ENCODE measurements at places on chromosomes 2 and 18.

- DNase-seq = no peak
Measured at GRCh38 chr2:39210846-39211245, 32.9 kb downstream of the CDKL4 start.

- DNase-seq = no peak
Measured at GRCh38 chr2:18518116-18519111, 42.0 kb downstream of the RDH14 start.

DNA sequence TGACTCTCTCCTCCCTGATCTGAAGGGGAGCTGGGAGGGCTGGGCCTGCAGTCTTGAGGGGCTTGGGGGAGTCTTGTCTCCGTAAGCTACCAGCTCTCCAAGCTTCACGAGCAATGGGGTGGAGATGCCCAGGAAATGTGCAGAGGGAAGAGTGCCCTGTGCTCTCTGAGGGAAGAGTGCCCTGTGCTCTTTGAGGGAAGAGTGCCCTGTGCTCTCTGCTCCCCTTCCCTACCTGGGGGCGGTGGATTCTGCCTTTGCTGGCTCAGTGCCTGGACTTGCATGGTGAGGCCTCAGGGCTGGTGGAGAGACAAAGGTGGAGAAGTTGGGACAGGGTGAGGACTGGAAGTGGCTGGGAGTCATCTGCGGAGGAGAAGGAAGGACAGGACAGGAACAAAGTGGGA is 72.7 kb downstream of the TWIST2 start:
- DNase-seq = no peak

- DNase-seq = no peak
Measured at GRCh38 chr2:135409436-135409835, 121.6 kb downstream of the ZRANB3 start.

DNA sequence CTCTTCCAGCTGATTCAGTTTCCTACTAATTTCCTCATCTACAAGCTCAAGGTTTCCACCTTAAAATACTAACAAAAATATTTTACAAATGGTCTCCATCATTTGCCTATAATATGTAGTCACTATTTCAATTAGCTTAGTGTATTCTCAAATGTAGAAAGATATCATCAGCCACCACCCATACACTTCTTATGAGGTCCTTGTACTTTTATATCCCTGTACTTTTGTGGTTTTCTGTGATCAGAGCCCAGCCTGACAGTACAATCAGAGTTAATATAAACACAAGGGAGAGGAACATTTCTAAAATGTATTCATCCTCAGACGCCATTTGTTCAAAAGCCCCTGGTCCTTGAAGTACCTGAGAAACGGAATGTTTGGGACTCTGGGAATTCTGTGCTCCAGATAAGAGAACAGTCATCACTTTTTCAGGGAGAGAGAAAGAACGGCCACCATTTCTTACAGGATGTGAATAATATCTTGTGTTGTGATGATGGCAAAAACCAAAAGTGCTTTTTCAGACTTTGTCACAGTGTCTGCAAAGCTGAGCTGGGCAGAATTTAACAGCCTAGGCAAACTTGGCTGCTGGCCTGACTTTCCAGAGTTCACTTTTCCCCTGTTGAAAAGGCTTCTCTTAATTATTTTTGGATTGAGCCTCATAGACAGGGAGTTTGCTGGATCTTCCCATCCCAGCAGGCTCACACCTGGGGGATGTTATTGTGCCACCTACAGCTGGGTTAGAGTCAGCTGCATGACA is 361.7 kb upstream of the ACVR2A start:
- no peak for DNase-seq

- no peak for DNase-seq
Measured at GRCh38 chr2:68454719-68455118, 12.4 kb downstream of the FBXO48 start.

- peak; percentile 75 for DNase-seq
Measured at GRCh38 chr2:231545105-231545902, 15.1 kb upstream of the NMUR1 start.

DNA sequence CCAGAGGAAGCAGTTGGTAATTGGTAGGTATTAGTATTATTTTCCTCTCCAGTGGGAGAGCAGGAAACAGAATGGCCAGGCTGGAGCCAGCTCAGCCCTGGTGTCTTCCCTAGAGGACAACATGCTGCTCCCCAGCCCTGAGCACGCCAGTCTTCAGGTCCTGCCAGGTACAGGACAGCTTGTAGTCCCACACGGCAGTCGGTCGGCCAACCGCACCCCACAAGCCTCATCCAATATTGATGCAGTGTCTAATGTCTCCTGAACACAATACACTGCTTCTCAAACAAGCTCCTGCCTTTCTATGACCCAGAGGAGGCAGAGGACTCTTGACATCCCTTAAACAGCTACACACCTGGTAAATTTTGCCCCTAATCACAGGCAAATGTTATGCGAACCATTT is 71.0 kb upstream of the PPP1CB start:
- DNase-seq = no peak

DNA sequence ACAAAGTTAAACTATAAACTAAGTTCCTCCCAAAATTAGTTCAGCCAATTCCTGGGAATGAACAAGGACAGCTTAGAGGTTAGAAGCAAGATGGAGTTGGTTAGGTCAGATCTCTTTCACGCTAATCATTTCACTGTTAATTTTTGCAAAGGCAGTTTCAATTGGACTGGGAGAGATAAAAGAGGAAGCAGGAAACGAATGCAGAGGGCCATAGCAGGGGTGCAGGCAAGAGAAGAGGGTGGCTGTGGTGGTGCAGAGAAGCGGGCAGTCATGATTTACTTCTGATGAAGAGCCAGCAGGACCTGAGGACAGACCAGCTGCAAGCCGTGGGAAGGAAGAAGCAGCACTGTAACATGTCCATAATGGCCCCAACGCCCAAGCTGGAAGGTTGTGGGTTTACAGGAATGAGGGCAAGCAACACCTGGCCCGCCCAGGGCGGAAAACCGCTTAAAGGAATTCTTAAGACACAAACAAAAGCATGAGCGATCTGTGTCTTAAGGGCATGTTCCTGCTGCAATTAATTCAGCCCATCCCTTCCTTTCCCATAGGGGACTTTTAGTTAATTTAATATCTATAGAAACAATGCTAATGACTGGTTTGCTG is 4.1 kb upstream of the RMP24 start:
- DNase-seq = no peak

GRCh38 chr2:239212929-239213642 is 187.7 kb downstream of the HDAC4 start:
- DNase-seq = no peak

GRCh38 chr18:37698508-37699040 is 133.0 kb upstream of the CELF4 start:
- no peak for DNase-seq

GRCh38 chr2:15412779-15413178 is 148.4 kb downstream of the NBAS start:
- no peak for DNase-seq

DNA sequence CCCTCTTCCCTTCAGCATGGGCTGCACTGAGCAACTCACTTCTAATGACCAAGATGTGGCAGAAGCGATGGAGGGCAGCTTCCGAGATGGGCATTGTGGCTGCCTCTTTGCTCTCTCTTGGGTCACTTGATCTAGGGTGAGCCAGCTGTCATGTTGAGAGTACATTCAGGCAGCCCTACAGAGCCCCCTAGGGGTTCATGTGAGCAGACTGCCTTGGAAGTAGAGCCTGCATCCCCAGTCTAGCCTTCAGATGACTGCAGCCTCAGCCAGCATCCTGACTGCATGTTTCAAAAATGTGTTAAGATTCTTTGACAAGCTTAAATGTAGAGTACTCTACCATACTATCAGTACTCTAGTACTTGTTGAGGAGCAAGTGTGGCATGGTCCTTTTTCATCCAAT is 143.9 kb downstream of the NCK2 start:
- no peak for DNase-seq

- no peak for DNase-seq
Measured at GRCh38 chr2:157375384-157375783, 49.8 kb upstream of the ERMN start.

- DNase-seq = no peak
Measured at GRCh38 chr2:184261331-184261730, 337.0 kb upstream of the ZNF804A start.

DNA sequence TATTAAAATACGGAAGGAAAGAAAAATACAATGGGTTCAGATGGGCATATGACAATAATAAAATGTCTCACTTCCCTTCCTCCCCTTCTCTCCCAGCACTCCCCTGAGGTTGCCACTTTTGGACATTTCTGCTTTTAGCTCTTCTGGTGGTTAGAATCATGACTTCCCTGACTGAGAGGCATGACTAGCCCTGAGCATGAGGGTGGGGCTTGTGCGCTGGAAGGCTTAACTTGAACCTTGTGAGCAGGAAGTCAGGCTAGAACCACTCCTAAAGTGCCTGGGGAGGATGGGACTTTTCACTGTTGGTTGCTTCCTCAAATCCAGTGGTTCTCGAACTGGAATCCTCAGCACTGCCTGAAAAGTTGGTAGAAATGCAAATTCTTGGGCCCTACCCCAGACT is 19.7 kb upstream of the ARHGAP25 start:
- no peak for DNase-seq

DNA sequence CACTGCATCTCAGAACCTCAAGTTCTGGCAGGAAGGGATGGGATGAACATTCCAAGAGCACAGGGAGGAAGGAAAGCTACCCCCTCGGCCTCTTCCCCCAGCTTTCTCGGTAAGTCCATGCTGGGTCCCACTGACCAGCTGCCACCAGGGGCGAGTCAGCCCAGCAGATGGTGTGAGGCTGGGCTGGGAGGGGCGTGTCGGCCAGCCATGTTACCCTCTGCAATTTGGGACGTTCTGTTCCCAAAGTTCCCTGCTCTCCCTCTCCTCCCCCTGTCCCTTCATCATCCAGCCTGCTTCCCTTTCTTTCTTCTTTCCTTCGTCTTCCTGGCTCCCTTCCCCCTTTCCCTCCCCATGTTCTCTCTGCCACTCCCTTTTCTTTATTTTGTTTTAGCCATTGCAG is 74.3 kb upstream of the TNP1 start:
- no peak for DNase-seq

DNA sequence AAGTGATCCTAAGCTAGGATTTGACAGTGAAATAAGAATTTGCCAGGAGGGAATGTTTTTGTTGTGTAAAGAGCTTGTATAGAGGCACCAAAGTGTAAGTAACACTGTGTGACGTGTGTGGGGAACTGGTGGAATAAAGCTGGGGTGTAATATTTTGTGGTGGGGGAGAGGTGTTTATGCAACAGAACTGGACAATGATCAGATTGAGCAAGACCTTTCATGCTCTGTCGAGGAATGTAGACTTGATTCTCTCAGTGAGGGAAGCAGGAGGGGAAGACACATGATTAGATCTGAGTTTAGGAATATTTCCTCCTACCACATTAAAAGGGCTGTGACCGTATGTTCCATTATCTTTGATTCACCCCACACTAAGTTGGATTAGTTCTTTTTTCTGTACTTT is 43.6 kb downstream of the EFEMP1 start:
- DNase-seq = no peak

GRCh38 chr2:14301331-14301730 is 331.2 kb upstream of the LRATD1 start:
- DNase-seq = no peak

- no peak for DNase-seq
Measured at GRCh38 chr2:96503637-96504243, 1.4 kb downstream of the NEURL3 start.

GRCh38 chr18:63162271-63163014 is 157.1 kb downstream of the BCL2 start:
- DNase-seq = no peak

DNA sequence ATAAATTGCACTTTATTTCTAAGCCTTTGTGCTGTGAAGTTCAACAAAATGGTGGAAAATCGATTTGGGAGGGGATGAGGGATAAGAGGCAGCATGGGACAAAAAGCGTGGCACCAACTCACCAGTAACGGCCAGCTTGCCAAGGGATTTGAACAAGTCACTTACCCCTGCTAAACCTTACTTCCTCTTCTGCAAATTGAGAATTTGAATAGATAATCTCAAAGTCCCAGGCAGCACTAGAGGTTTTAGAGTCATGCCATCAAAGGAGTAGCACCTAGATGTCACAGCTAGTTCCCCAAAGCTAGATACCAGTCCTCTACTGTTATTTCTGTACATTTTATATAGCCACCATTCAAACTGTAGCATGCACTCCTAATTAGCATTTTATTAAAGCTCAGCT is 83.7 kb upstream of the VRK2 start:
- DNase-seq = no peak

DNA sequence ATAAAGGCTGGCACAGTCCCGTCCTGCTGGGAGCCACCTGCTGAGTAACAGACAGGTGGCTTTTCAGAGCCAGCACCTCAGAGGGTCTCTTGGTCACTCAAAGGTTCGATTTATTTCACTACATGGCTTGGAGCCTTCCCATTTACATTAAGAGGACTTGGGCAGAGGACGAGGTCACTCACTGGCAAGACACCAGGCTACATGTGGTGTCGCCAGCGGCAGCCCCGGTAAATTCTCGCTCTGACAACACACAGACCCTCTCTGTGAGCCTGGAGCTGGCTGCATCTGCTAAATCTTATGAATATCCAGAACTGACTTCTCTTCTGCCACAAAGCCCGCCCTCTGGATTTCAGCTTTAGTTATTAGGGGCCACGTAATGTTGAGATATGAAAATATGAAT is 254.7 kb downstream of the VAPA start:
- DNase-seq = no peak

GRCh38 chr18:59324623-59324971 is 6.1 kb upstream of the CPLX4 start:
- no peak for DNase-seq

GRCh38 chr18:69161383-69162028 is 239.2 kb upstream of the DOK6 start:
- no peak for DNase-seq

DNA sequence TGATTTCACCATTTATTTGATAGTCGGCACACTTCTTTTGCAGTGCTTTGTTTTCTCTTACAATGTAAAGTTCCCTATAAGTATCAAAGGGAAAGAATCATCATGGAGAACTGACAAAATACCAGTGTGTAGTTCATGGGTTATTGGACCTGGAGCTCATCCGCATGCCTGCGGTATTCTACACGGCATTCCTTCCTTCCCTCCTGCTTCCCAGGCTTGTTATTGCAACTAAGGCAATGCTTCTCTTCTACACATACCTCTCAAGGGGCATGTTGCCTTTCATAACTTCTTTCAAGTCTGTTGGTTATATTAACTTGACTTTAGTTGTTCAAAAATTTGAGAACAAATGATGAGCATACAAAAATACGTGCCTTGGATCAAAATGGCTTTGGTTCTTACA is 24.3 kb upstream of the FAP start:
- no peak for DNase-seq

- DNase-seq = no peak
Measured at GRCh38 chr2:166375195-166375735, 479 bp downstream of the SCN9A start.

DNA sequence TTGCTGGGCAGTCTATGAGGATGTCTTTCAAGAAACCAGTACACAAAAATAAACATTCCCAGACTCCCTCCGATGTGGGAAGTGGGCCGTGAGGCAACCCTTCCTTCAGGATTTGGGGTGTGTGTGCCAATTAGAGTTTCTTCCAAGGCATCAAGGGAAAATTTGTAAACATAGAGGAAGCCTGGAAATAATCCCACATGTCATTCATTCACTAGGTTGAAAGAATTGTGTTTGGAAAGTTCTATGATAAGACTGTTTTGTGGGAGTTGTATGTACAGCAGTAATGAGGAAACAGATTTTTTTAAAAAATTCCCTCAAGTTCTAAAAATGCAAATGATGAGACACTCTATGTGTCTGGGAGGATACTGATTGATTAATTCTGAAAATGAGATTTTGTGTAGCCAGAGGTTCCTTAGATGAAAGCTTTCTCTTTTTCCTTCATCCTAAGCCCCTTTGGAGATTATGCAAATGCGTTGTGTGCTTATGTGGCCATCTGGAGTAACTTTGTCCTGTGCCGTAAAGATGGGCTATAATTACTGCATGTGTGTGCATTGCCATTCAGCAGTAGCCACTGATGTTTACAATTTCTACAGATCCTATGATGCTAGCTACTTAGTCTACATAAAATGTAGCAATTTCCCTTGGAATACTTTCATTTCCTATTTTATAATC is 107.8 kb upstream of the TPO start:
- DNase-seq = no peak
